ENCODE measurements at places on chromosomes 7 and 10.

- no peak for DNase-seq
Observed at GRCh38 chr7:32890793-32891042, 842 bp downstream of the KBTBD2 start.

DNA sequence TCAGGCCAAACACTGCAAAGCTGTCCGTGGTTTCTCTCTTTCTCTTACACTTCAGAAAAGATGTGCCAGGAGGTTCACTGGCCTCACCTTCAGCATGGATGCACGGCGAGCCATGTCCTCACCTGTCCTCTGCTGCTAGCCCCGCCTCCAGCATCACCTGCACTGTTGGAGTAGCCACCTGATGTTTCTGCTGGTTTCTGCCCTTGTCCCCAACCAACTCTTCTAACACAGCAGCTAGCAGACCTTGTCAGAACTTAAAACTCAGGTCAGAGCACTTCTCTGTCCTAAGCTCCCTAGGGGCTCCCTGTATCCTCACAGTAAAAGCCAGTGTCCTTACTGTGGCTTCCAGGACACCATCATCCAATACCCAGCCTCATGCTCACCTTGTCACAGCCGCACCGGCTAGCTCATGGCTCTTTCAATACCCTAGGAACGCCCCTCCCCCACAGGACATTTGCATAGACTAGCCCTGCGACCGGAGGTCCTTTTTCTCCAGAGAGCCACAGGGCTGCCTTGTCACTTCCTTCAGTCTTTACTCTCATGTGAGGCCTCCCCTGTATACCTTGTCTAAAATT lies 15.2 kb downstream of the PALD1 start:
- no peak for DNase-seq

DNA sequence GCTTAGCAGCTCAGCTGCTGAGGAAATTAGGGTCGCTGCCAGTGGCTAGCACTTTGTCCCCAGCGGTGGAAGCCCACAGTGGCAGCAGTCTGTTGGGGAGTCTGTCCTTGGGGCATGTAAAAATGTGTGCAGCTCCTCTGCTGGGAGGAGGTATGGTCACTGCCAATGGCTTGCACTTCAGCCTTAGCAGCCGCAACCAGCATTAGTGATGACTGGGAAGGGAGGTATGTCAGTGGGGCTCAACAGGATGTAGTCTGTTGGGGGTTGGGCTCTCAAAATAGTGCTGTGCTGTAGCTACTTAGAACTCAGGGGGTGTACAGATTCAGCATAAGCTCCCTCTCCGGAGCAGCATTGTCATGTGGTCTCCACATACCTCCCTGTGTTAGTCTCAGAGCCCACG lies 189.9 kb downstream of the ZEB1 start:
- no peak for DNase-seq

DNA sequence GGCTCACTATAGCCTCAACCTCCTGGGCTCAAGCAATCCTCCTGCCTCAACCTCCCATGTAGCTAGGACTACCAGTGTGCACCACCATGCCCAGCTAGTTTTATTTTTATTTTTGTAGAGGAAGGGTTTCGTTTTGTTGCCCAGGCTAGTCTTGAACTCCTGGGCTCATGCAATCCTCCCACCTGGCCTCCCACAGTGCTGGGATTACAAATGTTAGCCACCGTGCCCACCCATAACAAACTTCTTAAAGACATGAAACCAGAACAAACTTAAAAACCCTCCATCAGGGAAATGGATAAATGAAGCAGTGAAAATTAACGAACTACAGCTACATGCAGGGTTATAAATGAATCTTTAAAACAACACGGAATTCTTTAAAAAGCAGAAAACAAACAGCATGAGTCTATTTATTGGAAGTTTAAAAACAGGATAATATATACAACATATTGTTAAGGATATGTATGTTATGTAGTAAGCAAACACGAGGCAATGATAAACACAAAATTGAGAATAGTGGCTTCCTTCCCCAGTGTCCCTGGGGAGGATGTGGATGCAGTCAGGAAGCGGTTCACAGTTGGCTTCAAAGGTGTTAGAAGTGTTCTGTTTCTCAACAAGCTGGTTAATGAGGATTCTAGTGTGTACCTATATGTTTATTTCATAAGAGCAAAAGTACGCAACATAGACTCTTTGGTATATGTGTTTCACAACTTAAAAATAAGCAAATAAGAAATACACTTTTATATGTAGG lies 128.2 kb upstream of the IMMP2L start:
- no peak for DNase-seq

DNA sequence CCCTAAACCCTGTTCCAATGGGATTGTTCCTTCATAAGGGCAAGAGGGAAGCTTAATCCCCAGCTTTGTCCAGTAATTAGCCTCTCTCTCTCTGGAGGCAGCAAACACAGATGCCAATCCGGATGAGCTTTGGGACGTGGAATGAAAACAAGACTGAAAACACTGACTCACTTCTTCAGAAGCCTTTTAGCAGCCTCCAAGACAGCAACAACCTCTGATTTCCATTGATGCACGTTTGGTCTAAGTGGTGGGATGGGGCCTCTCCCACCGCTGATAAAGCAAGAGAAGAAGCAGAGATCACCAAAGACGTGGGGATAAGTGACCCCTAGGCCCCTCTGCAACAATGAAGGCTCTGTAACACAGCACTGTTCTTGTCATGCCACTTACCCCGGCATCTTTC lies 5.8 kb upstream of the GFRA1 start:
- DNase-seq, result no peak

GRCh38 chr7:42590771-42591310 lies 321.0 kb downstream of the C7orf25 start:
- no peak for DNase-seq

GRCh38 chr7:109890622-109891021 lies 1200.3 kb upstream of the LRRN3 start:
- DNase-seq, result no peak

DNA sequence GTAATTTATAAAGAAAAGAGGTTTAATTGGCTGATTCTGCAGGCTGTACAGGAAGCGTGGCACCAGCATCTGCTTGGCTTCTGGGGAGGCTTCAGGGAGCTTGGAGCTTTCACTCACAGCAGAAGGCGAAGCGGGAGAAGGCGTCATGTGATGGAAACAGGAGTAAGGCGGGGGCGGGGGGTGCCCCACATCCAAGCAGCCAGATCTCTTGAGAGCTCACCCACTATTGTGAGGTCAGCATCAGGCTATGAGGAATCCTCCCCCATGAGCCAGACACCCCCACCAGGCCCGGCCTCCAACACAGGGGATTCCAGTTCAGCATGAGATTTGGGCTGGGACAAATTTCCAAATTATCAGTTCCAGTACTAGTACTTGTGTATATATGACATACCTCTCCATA lies 46.2 kb downstream of the WDR37 start:
- DNase-seq, result peak; percentile 57

GRCh38 chr7:40213856-40214255 lies 79.1 kb downstream of the SUGCT start:
- no peak for DNase-seq

GRCh38 chr7:112828696-112829095 lies 38.5 kb upstream of the TMEM168 start:
- no peak for DNase-seq

GRCh38 chr7:104397442-104397841 lies 69.0 kb downstream of the LHFPL3 start:
- DNase-seq, result no peak

DNA sequence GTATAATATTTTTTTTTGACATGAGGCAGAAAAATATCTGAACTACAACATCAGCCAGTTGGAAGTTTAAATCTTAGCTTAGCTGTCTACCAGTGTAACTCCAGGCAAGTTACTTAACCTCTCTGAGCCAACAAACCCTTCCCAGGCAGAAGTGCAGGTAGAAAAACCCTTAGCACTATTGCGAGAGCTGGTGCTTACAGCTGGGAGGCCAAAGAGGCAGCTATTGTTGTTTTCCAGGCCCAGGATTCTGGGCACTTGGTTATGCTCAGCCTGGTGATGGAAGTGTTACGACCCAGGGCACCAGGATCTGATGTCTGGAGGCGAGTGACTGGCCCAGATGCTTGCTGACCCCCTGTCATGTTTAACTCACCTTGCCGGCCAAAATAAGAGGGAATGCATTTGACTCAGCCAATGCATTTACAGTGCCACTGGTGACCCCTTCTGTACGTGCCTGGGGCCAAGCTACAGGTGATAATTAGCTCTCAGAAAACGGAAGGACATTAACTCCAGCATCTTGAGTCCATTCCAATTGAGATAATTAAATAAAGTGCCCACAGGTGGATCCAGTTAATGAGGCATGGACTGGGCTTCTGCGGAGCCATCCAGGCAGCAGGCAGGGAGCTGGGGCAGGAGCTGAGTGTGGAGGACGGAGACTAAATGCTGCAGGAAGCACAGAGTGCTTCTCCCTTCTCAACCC lies 126.5 kb upstream of the HABP2 start:
- DNase-seq, result no peak

GRCh38 chr10:6729071-6729774 lies 149.1 kb upstream of the PRKCQ start:
- DNase-seq, result no peak

DNA sequence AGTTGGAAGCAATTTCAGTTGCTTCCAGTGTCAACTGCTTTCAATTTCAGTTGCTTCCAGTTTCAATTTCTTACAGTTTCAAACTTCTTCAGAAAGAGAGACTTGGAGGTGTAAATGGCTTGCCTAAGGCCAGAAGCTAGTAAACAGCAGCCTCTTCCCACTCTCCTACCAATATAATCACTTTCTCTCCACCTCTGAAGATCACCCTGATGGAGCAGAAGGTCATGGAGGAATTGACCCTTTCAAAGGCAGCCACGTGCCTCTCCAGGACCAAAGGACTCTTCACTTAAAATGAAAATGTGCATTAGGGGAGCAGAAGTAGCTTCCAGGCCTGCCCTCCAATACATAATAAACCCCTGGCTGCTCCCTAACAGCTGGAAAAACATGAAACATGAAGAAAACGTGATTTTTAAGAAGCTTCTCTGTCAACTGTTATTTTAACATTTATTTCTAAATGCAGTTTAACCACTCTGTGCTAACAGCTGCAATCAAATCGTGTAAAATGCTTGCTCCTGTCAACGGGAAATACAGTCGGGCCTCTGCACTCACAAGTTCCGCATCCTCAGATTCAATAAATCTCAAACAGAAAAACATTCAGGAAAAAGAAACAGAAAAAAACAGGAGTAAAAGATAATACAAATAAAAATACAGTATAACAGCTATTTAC lies 1020.6 kb downstream of the XPNPEP1 start:
- DNase-seq, result no peak

DNA sequence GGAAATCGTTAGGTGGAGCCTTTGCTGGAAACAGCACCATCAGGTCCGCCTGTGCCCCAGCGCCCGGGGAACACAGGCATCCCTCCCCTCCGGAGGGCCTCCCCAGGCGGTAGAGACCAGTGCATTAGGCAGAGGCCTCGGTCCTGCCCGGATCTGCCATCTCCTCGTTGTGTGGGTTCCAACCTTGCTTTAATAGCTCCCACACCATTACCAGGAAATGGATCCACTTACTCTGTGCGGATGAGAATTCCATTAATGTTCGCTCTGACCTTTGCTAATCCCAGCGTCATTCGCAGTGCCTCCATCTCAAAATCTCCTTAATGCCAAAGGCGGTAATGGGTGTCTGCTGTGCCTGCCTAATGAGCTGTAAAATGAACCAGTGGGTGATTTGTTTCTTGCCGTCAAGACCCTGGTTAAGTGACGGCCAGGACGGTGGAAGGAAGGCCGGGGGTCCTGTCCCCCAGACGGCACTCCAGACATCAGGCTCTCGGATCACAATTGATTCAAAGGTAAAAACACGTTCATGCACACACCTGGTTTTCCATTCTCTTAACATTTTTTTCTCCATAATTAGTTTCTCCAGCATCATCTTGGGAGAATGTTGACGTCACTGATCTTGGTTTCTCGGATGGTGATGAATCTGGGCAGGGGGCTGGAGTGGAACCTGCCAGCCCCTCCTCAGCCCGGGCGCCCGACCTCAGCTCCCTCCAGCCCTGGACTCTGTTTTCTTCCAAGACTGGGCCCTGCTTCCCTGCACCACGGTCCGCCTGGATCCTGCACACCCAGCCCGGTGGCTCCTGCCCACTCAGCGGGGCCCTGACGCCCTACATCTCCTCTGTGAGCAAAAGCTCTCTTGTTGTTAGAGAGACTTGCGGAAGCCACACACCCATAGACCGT lies 22.8 kb upstream of the FAM20C start:
- no peak for DNase-seq

- DNase-seq, result no peak
Observed at GRCh38 chr7:127776776-127777386, 124.9 kb downstream of the SND1 start.

DNA sequence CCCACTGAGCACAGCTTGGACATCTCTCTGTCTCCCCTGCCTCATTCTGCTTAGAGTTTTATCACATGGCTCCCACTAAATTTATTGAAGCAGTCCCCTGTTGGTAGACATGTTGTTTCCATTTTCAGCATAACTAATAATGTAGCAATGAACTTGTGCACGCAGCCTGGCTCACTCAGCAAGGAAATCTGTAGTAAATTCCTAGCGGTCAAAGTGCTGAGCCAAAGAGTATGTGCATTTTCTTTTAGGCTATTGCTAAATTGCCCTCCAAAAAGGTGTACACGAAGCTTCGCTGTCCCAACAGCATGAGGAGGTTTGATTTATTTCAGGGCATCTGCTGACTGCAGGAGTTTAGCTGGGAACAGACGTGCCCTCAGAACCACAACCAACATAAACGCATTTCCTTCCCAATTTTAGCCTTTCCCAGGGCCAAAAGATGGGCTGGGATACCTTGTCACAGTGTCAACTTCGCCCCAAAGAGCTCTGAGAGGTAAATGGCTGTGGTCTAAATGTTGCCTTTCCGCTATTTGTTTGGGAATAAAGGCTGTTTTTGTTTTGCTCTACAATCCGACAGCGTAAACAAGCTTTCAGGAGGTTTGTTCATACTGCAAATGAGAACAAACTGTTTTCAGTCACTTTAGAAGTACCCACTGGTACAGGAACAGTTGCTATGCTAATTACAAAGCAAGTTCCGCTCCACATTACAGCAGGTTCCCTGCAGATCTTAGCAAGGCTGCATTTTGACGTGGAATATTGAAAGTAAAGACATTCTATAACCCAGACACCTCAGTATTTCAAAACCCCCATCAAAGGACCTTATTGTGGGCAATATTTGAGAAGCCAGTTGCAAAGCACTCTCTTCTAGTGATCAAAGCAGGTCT lies 16.8 kb downstream of the VSIR start:
- no peak for DNase-seq

GRCh38 chr7:114354306-114354705 lies 60.3 kb upstream of the FOXP2 start:
- no peak for DNase-seq

- peak; percentile 66 for DNase-seq
Observed at GRCh38 chr10:50621968-50622705, 1.6 kb downstream of the SGMS1 start.

GRCh38 chr7:157758468-157759245 lies 421.9 kb downstream of the DNAJB6 start:
- DNase-seq, result no peak

GRCh38 chr10:48215486-48216203 lies 58.9 kb downstream of the FRMPD2 start:
- DNase-seq, result peak; percentile 49

GRCh38 chr10:126908225-126908624 lies 3.0 kb downstream of the DOCK1 start:
- DNase-seq, result no peak

DNA sequence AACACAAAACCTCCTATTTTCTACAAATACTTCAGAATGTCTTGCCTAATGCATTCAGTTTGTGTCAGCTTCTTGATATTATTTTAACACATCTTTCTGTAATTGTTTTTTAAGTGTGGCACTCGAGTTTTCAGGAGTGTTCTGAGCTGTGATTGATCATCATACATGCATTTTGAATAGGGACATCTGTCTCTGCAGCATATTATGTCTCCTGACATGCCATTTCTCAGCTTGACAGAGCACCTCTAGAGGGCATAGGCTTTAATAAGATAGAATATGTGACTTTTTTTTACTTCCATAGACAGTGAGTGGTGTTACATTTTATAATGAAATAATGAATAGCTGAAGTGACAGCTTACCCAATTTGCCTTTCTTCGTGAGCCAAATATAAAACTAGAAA lies 219.2 kb upstream of the HDAC9 start:
- DNase-seq, result no peak

All from activated T-cell treated with anti-CD3 and anti-CD28 coated beads, Interleukin-2, amount 50 U/mL, for 24 hours (primary cell).